ENCODE measurements at places on chromosomes 11 and 22.
A peak's percentile ranks its signal among the peaks of the same experiment; 100 is the strongest.

- no peak for DNase-seq
These were observed 59.5 kb downstream of the FAM168A start for GRCh38 chr11:73538381-73538872.

GRCh38 chr11:12845163-12845562 lies 164.0 kb upstream of the RASSF10 start:
- DNase-seq: no peak

GRCh38 chr11:102267609-102268008 lies 49.7 kb upstream of the BIRC3 start:
- DNase-seq: no peak

DNA sequence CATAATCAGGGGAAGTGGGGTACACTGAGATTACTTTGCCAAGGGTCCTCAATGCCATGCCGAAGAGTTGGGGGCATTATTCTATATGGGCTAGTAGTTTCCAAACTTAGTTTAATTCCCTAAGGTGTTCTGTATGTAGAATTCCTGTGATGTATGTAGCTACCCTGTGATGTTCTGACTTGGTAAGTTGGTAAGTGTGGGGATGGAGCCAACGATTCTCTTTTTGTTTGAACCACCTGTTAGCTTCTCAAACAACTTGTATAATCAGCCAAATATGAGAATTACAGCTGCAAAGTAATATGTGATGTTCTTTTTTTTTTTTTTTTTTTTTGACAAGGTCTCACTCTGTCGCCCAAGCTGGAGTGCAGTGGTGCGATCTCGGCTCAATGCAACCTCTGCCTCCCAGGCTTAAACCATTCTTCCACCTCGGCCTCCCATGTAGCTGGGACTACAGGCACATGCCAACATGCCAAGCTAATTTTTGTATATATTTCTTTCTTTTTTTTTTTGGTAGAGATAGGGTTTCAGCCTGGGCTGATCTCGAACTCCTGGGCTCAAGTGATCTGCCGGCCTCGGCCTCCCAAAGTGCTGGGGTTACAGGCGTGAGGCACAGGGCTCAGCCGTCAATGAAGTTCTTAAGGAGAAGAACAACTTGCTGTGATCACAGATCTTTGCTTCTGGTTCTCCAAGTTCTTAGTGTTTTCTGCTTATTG lies 315.2 kb upstream of the CCDC90B start:
- no peak for DNase-seq

GRCh38 chr22:23673826-23674690 lies 16.8 kb upstream of the RGL4 start:
- no peak for DNase-seq

DNA sequence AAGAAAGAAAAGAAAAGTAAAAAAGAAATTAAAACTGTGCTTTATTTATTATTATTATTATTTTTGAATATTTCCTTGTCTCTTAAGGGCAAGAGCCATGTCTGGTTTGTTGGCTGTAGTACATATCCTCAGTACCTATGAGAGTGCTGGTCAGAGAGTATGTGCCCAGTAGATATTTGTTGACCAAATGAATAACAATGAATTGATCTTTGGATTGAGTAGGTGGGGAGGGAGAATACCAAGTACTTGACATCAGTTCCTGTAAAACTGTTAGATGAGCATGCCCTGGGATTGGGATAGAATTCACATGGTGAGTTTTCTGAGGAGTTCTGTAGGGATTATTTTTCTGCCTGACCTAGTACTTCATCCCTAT lies 11.4 kb downstream of the STIM1 start:
- DNase-seq: no peak

GRCh38 chr11:64239662-64240434 lies 1.0 kb upstream of the FKBP2 start:
- no peak for DNase-seq

DNA sequence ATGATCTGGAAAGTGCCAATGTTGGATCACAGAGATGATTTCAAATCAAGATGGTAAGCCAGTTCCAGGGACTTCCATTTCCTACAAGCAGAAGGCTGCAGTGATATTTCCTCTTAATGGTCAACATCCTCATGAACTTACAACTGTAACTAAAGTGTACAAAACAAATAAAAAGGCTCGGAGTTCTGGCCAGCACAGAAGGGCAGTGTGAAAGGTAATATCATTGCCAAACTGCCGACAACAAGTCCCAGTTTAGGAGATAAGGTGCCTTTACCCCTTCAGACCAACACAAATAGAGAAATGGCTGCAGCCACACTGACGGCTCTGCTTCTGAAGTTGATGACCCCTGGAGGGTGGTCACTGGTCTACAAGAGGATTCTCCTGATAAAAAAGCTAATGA lies 91.1 kb downstream of the ETS1 start:
- no peak for DNase-seq

GRCh38 chr11:16346975-16347374 lies 9.4 kb downstream of the SOX6 start:
- no peak for DNase-seq

DNA sequence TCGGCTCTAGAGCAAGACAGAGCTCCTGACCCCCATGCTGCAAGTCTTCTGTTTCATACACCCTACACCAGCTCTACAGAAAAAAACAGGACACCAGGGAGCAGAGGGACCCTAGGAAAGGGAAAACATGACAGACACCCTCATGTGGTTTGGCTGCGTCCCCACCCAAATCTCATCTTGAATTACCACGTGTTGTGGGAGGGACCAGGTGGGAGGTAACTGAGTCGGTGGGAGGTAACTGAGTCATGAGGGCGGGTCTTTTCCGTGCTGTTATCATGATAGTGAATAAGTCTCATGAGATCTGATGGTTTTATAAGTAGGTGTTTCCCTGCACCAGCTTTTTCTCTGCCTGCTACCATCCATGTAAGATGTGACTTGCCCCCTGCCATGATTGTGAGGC lies 6.6 kb upstream of the C22orf39 start:
- no peak for DNase-seq

DNA sequence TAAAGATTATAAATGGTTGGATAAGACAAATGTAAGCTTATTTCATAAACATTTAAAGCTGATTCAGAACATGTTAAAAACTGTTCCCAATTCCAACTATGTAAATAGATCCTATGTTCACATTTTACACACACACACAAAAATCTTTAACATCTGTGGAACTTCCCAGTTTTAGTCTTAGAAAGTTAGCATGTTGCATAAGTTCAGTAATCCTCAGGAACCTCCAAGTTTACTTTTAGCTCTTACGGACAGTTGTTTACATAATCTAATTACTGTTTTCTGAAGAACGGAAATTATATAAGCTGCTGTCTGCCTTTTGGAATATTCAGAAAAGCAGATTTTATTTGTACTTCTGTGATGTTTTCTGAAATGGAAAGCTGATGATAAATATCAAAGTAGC lies 53.3 kb downstream of the PANX1 start:
- DNase-seq: no peak

- DNase-seq: no peak
These were observed 186.6 kb downstream of the CEP164 start for GRCh38 chr11:117514256-117514655.

GRCh38 chr11:78469896-78470295 lies 52.3 kb upstream of the GAB2 start:
- DNase-seq: no peak

- no peak for DNase-seq
These were observed at the start of gene KCTD14 for GRCh38 chr11:78022397-78023396. Gene KCTD14 (minus strand): TSS chr11:78023276. CDS start chr11:78023249, 27 bp downstream.

GRCh38 chr11:122995526-122995925 lies 13.9 kb upstream of the BSX start:
- DNase-seq: no peak

- no peak for DNase-seq
These were observed 109.2 kb downstream of the TTC17 start for GRCh38 chr11:43467958-43468357.

- DNase-seq: no peak
These were observed 82.2 kb downstream of the FAM83F start for GRCh38 chr22:40076702-40077645.

- peak; percentile 59 for DNase-seq
These were observed 516 bp downstream of the LRFN4 start for GRCh38 chr11:66857234-66857926.

- no peak for DNase-seq
These were observed 136.4 kb downstream of the RBFOX2 start for GRCh38 chr22:35892192-35892591.

DNA sequence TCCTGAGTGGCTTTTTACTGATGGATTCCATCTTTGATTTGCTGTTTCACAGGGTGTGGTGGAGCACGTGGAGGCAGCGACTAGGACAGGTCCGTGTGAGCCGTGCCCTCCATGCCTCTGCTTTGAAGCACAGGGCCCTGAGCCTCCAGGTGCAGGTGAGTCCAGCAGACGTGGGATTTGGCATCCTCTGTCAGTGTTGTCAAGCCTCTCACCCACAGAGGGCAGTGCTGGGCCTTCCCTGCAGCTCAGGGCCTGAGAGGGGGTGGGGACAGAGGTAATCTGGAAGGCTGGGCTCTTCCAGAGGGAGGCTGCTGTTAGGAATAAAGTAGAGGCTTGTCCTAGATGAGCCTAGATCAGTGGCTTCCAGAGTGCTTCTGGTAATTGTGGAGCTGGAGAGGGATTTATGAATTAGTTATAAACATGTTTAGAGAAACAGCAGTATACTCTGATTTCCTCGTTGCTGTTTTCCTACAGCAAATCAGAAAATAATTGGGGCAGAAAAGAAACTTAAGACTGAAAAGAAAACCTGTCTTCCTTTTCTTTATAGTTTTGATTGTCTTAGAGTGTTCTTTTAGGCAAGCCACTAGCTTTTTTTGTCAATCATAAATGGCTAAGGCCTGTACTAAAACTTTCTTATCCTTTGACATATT lies 65.0 kb downstream of the SFI1 start:
- peak; percentile 41 for DNase-seq

GRCh38 chr11:116467823-116468222 lies 305.0 kb downstream of the BUD13 start:
- DNase-seq: no peak

DNA sequence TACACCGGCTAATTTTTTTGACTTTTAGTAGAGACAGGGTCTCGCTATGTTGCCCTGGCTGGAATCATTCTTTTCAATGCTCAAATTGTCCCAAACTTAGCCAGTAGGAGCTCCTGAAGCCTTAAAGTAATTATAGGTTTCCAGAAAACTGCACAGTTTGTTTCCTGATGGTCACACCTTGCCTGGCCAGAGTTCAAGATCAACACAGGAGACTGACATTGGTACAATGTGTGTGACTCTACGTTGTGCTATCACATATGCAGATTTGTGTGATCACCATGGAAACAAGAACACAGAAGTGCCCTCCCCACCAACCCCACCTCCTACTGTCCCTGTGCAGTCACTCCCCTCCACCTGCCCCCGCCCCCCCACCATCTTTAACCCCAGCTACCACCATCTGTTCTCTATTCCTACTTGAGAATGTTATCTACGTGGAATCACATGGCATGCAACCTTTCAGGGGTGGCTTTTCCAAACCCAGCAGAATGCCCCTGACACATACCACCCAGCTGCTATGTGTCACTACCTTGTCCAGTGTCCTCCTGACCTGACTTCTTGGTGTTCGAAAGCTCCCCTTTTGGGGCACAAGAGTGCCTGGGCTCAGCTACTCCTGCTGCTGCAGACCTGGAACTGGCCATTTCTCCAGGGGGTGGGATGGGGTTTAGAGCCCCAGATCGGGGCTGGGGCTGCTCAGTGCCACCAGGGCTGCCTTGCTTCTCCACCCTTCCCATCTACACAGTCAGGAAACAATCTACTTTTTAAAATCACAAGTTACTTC lies 6.1 kb upstream of the NAP1L4 start:
- DNase-seq: no peak

DNA sequence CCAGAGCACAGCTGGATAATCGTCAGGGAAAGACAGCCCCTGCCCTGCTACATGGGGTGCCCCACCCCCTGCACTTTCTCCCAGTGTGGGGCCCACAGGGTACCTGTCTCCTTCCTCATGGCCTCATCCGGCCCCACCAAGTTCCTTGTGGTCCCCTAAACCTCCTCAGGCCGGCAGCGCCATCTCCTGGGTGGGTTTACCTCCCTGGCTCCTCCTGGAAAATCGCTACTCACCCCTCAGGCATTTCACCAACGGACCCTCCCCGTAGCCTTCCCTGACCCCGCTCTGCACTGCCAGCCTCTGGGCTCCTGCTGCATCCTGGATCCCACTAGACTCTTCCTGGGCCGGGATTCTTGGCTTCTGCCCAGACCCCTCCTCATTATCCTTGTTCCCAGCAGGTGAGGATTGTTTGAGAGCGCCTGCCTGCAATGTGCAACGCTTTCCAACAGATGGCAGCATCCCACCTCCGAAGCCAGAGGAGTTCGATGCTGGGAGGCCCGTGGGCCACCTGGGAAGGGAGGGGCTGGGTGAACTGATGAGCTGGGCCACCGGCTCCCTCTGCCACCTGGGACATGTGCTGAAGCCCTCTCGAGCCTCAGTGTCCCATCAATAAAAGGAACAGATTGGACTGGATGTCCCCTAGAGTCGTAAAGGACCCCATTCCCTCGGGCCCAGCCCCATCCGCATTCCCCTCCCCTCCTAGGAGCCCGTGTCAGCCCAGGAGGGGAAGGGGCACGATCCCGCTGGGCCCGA lies 44.2 kb upstream of the TTLL12 start:
- DNase-seq: peak; percentile 61

DNA sequence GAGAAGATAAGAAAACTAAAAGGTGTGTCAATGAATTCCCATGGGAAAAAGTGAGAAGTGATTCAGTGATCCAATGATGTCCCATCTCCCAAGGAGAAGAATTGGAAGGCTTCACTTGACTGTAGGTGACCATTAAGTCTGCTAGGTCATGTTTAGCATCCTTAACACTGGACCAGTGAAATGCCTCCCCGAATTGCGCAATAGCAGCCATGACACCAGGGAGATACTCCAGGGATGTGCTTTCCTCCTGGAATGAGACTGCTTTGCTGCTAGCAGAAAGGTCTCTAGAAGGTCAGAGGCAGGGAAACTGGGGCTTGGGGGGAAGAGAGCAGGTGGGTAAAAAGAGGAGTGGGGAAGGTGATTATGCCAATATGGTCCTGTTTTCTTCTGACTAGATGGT lies 364.3 kb downstream of the OPCML start:
- no peak for DNase-seq

DNA sequence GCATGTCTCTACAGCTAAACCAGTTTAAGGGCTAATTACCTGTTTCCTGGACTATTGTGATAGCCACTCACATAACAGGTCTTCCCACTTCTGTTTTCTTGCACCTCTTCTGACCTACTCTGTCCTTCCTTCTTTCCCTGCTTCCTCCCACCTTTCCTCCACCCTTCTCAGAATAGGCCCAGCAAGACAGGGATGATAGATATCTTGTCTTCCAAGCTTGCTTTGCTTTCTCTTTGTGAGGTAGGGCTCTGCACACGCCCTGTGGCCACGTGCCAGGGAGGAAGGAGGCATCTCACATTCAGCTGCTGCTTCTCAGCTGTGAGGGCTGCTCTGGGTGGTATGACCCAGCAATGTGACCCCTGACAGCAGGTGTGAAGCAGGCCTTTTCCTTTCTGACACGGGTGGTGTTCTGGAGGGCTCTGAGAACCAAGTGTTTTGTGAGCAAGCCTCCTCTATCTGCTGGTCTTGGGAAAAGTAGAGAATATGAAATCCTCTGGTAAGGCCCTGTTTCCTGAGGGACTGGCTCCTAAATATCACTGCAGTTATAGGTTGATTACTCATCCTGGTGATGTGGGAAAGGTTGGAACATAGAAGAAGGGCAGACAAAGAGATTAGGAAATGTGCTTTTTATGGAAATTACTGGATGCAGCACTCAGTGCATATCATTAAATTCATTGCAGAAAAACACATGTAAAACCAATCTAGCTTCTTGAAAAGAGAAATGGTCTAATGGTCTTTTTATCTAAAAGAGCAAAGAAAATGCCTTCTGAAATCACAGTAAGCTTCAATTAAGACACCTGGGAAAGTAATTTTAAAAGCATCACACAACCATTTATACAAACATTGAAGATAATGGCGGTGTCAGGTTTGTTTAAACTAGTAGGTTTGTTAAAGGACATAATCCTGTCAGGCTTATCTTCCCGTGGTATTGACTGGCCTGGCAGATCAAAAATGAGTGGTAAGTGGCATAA lies 8.5 kb downstream of the AMOTL1 start:
- DNase-seq: no peak

Data from H54 (cell line).